D721Med (cell line): ENCODE measurements at places on chromosomes 3 and 15.

DNA sequence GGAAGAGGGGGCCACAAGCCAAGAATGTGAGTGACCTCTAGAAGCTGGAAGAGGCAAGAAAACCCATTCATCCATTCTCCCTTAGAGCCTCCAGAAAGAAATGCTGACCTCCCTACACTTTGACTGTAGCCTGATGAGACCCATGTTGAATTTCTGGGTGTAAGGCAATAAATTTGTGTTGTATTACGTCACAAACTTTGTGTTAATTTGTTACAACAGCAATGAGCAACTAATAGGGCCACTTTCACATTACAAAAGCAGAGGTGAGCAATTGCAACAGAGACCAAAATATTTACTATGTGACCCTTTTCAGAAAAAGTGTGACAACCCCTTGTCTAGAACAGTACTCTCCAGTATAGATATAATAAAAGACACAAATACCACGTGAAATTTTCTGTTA lies 101.2 kb downstream of the NTRK3 start:
- no peak for DNase-seq

DNA sequence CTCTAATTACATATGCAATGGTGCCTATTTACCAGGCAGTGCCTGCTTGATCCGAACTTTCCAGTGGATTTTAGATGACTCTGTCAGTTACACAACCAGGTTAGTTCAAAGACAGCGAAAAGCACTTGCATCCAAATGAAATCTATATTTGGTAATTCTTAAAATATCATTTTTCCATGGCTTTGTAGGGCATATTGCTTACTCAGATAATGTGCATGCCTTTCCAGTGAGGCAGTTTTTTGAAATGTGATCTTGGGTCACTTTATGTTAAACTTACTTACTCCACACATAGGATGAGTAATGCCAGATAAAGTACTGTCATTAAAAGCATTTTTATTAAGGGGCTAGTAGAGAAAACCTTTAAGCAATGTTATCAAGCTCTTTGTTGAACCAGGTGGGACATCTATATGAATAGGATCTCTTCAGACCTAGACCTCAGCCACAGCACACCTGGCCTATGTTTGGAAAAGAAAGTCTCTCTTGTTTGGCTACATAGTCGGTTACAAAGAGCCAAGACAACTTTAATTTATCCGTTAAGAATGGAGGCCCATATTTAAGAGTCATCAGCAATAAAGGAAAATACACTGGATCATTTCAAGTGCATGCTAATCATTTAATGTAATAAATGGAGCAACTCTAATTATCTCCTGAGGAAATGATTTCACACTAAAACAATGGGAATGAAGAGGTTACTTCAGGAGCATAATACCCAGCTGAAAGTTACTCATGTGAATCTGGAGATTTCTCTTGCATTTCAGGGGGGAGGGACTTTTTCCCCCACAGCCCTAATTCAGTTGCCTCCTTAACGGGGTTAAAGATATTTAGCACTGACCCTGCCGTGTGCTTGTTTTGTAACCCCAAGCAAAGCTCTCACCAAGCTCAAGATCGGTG lies 56.3 kb upstream of the TMCO5A start:
- DNase-seq: no peak

DNA sequence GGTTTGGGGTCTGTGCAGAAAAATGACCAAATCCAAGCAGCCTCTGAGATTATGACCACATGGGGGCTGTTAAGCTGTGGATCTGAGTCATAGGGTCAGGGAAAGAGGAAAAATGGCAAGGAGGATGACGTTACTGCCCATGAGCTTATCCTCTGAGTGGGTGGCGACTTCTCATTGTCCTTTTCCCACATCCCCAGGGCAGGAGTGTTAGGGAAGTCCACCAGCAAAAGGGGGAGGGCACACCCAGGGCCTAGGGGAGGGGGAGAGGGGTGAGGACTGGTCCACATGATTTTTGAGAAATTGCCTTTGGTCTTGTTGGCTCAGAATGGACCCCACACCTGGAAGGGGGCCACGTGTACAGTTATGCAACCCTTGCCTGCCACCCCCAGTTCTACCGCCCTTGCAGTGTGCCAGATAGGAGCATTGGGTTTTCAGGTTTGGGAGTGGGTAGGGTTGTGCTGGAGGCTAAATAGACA lies 2.6 kb downstream of the CD276 start:
- DNase-seq: no peak

DNA sequence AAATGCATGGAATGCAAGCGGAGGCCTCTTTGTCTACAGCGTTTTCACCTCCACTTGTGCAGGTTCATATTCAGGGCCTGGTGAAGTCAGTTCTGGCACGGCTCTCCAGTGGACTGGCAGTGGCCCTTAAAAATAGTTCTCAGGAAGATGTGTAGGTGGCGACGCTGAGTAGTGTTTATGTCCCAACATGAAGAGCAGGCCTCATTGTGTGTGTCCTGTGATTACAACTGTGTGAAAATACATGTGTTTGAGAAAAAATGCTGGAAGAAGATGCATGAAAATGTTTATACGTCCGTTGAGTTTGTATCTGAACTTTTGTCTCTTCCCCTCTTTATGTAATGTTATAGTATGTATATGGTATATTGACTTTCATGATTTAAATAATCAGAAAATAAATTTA lies 7.2 kb downstream of the LIPC start:
- DNase-seq: peak; percentile 50

DNA sequence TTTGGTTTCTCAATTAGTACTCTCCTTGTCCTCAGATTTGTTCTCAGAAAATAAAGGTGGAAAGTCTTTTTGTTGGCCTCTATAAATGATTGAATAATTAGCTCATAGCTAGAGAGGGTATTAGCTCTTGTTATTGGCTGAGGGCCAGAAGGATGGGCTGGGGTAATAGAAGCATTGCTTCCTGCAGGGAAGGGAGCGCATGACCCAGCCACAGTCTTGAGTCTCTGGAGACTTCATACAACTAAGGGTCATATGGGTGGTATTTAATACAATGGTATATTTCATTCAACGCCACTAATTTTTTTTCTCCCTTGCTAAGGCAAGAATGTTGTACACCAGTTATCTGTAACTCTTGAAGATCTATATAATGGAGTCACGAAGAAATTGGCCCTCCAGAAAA lies 8.4 kb downstream of the DNAJA4 start:
- no peak for DNase-seq

GRCh38 chr3:98188545-98188944 lies 22.0 kb downstream of the OR5H15 start:
- DNase-seq: no peak

GRCh38 chr3:16908016-16908807 lies 23.5 kb downstream of the PLCL2 start:
- no peak for DNase-seq

GRCh38 chr3:30672959-30673358 lies 66.6 kb downstream of the TGFBR2 start:
- DNase-seq: no peak

GRCh38 chr3:170037463-170038433 lies at the start of gene GPR160:
Gene GPR160, plus strand, starts transcription at chr3:170037995. Its CDS starts 45,978 bp downstream, at chr3:170083973.
- DNase-seq: peak; percentile 55
